ENCODE measurements at places on chromosomes 6 and 20.
A peak's percentile ranks its signal among the peaks of the same experiment; 100 is the strongest.

- DNase-seq, result no peak
These were observed 31.3 kb downstream of the SLC22A3 start for GRCh38 chr6:160379466-160379865.

- peak; percentile 55 for DNase-seq
These were observed 196.9 kb downstream of the NFATC2 start for GRCh38 chr20:51345601-51346101.

DNA sequence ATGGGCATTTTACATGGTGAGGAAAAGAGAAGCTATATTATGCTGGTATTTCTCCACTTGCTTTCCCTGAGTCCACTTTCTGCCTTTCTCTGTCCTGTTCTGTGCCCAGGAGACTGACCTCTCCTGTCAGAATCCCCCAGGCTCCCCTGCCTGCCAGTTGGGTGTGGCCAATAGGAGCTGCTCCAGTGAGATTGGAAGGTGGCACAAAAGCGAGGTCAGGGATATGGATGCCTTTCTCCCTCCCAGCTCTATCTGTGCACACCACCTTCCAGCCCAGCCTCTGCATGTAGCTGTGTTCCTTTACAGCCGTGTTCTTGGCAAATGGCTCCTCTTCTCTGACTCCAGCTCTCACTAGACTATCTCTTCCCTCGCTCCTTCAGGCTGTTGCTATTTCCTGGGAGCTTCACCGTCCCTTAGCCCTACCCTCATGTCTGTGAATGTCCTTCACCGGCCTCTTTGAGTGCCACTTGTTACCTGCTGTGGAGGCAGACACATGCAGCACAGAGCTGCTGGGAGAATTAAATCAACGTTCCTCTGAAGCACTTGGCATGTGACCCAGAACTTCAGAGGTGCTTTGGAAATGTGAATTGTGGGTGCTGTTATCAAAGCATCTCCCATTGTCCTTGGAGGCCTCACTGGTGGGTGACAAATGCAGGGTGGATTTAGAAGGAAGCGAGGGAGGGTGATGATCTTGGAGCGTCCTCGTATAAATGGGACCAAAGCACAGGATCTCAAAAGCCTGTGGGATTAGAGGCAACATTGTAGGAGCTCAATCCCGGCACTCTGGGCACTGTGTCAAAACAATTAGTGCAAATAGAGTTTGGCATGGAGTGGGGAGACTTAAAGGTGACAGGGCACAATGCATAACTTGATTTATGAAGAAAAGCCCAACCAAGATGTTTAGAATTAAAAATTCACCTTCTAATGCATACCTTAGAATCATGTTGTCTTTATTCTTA is 28.9 kb upstream of the RALGAPA2 start:
- no peak for DNase-seq

- DNase-seq, result no peak
These were observed 13.5 kb downstream of the NCOA7 start for GRCh38 chr6:125804264-125804663.

DNA sequence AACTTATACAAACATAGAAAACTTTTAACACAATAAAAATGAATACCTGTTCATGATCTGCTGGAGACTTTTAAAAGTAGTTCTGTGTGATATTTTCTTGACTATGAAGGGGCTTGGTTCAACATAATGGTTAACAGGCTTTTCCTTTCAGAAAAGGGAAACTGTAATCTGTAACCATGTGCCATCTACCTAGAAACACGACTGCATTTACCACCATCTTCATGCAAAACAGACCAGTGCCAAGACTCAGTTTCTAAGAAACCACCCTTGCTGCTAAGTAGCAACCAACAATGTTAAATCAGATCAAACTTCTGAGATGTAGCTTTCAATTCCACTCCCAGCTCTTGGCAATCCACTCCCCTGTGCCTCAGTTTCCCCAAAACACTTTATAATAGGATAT is 15.7 kb downstream of the STAU1 start:
- no peak for DNase-seq

DNA sequence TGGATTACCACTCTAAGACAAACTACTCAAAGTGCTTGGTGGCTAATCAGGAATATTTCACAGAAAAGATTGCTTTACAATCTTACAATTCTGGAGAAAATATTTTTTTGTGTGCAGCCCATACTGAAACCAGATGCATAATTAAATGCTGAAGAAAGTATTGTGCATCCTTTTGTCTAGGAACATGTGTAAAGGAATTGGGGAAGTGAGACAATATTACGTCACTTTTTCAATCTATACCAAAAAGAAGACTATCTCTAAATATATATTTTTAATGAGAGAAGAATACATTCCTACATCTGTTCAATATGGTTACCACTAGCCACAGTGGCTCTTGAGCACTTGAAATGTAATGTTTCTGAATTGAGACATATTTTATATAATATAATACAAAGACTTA is 992.5 kb upstream of the ADGRB3 start:
- no peak for DNase-seq

- no peak for DNase-seq
These were observed 574.0 kb upstream of the POU3F2 start for GRCh38 chr6:98260382-98260781.

- DNase-seq, result no peak
These were observed 6.3 kb downstream of the HMGN4 start for GRCh38 chr6:26544473-26544872.

GRCh38 chr6:90068703-90069523 is 174.6 kb downstream of the GJA10 start:
- no peak for DNase-seq

DNA sequence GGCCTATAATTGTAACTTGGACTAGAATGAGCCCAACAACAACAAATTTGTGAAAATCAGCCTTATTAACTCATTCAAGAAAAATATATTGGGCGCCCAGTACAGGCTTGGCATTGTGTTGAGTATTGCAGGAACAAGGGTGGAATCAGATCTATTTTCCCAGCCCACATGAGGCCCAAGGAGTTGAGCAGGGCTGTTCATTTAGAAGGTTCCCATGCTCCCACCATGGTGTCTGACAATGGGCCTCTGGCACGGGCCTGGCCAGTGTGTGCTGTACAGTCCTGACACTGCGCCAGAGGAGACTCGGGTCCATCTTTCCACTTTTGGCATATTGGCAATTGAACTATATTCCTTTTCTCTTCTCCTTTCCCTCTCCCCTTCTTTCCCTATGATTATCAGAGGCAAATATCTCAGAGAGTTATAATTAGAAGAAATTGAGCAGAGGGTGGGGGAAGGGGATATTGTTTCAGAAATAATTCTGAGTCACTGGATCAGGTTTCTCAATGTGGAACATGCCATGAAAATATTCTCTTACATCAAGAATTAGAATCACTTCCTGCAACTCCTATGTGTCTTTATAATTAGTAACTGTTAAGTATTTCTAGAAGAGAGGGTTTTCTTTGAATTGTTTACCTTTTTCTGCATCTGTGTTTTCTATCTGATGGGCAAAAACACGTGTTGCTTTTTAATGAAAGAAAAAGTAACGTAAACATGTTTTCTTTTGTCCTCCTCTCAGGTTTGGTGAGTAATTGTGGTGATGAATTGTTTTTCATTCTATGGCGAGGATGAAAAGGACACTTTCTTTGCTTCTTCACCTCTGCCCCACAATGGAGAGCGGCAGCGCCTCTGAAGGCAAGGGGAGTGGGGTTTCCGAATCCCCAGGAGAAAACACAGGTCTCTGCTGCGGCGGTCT is 209.4 kb downstream of the FOXA2 start:
- no peak for DNase-seq

- no peak for DNase-seq
These were observed 29.4 kb downstream of the DUSP22 start for GRCh38 chr6:321536-322258.

DNA sequence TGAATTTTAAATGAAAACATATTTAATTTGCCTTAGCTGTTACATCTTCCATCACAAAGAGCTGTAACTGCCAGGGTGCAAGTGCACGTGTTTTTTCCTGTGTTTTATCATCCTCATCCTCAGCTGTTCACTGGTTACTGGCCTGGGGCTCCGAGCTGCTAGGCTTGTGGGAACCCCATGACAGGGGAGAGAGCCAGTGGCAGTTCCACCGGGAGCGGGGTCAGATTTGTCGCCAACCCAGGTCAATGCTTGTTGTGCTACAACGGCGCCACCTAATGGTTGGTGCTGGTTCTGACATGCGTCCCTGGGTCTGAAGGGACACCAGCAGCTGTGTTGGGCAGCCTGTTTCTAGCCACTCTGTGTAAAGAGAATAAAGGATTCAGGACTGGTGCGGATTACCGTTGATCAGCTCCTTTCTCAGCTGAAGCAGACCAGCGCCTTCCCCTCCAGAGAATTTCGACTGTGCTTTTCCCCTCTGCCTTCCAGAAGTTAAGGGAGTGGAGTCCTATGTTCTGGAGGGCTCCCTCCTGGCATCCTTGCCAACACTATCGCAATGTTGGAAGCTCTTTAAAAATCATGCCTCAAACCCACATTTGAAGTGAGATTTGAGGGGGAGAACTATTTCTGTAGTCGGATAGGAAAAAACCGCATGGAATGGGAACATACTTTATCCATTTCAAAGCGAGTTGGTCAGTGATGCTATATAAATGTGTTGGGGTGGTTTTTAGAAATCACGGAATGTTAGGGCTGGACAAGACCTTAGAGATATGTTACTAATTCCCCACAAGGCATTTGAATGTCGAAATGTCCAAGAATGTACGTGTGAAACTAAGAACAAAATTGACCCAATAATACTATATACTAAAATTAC is 32.1 kb downstream of the SUMO4 start:
- DNase-seq, result peak; percentile 73

GRCh38 chr20:57555457-57556184 is 5.3 kb upstream of the PCK1 start:
- DNase-seq, result no peak

All from fibroblast of the conjunctiva (primary cell).